ENCODE measurements at places on chromosomes 7 and 10.

- H3K4me1 ChIP-seq, result no peaks in the 10 kb centered on the region
- no peak overlapping the region for H3K27ac ChIP-seq
- H3K27me3 ChIP-seq, result no peaks in the 10 kb centered on the region
- no peaks in the 10 kb centered on the region for H3K36me3 ChIP-seq
These were observed 172.3 kb downstream of the ADAM12 start for GRCh38 chr10:126215746-126216631.

GRCh38 chr10:101895781-101896180 lies 52.2 kb upstream of the KCNIP2 start:
- no peak for DNase-seq
- H3K27me3 ChIP-seq, result no peaks in the 10 kb centered on the region
- no peak overlapping the region for H3K27ac ChIP-seq
- no peaks in the 10 kb centered on the region for H3K36me3 ChIP-seq
- no peak overlapping the region for H3K4me3 ChIP-seq
- H3K4me1 ChIP-seq, result peaks cover 4% of the 10 kb centered on the region

GRCh38 chr10:130777507-130778165 lies 533.9 kb downstream of the TCERG1L start:
- no peak for DNase-seq
- no peaks in the 10 kb centered on the region for H3K36me3 ChIP-seq
- H3K27ac ChIP-seq, result no peak overlapping the region
- H3K27me3 ChIP-seq, result no peaks in the 10 kb centered on the region

DNA sequence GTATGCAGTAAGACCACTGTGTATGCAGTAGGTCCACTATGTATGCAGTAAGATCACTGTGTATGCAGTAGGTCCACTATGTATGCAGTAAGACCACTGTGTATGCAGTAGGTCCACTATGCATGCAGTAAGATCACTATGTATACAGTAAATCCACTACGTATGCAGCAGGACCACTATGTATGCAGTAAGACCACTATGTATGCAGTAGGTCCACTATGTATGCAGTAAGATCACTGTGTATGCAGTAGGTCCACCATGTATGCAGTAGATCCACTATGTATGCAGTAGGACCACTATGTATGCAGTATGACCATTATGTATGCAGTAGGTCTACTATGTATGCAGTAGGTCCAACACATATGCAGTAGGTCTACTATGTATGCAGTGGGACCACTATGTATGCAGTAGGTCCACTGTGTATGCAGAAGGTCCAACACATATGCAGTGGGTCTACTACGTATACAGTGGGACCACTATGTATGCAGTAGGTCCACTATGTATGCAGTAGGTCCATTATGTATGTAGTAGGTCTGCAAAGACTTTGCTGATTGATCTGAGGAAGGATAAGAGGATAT lies 313.6 kb downstream of the ADARB2 start:
- no peak overlapping the region for H3K4me3 ChIP-seq
- DNase-seq, result no peak
- no peaks in the 10 kb centered on the region for H3K27me3 ChIP-seq
- no peaks in the 10 kb centered on the region for H3K4me1 ChIP-seq

- no peaks in the 10 kb centered on the region for H3K36me3 ChIP-seq
- no peak for DNase-seq
- no peaks in the 10 kb centered on the region for H3K4me1 ChIP-seq
- no peak overlapping the region for H3K4me3 ChIP-seq
- H3K27ac ChIP-seq, result no peak overlapping the region
These were observed 41.3 kb upstream of the INHBA start for GRCh38 chr7:41744161-41744560.

GRCh38 chr7:21377545-21377944 lies 50.3 kb upstream of the SP4 start:
- H3K4me3 ChIP-seq, result no peak overlapping the region
- H3K4me1 ChIP-seq, result no peaks in the 10 kb centered on the region
- no peaks in the 10 kb centered on the region for H3K36me3 ChIP-seq
- DNase-seq, result no peak
- H3K27ac ChIP-seq, result no peak overlapping the region

DNA sequence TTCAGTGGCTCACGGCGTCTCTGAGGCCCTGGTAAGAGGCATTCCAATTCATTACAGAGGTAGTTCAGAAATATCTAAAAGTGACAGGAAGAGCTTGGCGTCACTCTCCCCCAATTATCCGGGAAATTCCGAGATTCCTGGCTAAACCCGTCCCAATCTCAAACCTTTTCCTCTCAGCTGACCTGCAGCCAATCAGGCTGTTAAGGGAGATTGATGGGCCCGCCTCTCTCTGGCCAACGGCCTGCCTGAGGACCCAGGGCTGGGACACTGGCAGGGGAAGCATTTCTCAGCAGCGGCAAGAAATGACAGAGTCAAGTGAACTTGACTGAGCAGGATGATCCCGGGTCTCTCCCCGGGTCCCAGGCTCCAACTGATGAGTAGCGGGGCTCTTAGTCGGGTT lies 72.3 kb downstream of the EBF3 start:
- H3K27me3 ChIP-seq, result no peaks in the 10 kb centered on the region
- peaks cover 41% of the 10 kb centered on the region for H3K4me1 ChIP-seq
- no peaks in the 10 kb centered on the region for H3K36me3 ChIP-seq
- DNase-seq, result peak; percentile 53

DNA sequence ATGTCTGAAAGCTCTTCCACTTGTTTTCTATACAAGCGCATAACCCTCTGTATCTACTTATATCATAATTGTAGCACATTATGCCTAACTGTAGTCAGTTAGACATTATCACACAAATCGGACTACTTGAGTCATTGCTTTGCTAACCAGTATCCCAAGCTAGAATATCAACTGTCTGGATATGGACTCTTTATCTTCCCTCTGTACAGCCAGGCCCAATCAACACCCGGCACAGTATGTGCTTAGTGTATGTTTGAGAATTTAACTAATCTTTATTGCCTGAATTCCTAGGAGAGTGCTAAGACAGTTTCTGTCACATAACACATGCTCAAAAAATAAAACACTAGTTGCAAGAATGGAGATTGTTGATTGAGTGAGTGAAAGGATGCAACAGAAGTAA lies 211.2 kb downstream of the ARL4A start:
- DNase-seq, result no peak
- H3K27me3 ChIP-seq, result no peaks in the 10 kb centered on the region
- no peaks in the 10 kb centered on the region for H3K4me1 ChIP-seq
